ENCODE measurements at places on chromosomes 3 and 15. TPM values are rescaled to one million over a fixed set of nuclear protein-coding genes. Genes with fewer than 3 reads are reported as not detected.

Gene NXPE3
- 26.3 TPM for total RNA-seq

Gene SLCO2A1
- 0.31 TPM for total RNA-seq

Gene NEK11
- total RNA-seq, result 31.3 TPM

Gene RPL39L
- total RNA-seq, result 13.5 TPM

Gene OSBPL10
- total RNA-seq, result 41.6 TPM

Gene DZIP3
- 53.5 TPM for total RNA-seq

Gene SCN11A
- total RNA-seq, result 0.63 TPM

Data from parietal lobe (tissue), 2 donors.